SHP77 (cell line): ENCODE measurements at places on chromosomes 5 and 9.

DNA sequence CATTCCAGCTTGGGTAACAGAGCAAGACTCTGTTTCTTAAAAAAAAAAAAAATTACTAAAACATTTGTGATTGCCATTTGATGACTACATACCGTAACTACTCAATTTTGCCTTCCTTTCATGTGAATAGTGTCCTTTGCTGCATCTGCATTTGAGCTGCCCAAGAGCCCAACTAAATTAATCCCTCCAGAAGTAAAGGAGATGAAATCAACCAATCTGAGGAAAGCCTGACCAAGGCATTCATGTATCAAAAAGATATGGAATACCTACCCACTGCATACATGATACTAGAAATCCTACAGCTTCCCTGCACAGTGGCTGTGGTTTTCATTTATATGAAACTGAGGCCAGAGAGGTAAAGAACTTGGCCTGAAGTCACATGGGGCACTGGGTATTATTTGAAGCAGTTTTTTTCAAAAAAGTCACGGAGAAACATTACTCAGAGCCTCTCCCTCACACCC, 177.5 kb downstream of the AOPEP start:
- DNase-seq, result no peak

- DNase-seq, result no peak
These were observed at the start of gene SEPTIN8 for GRCh38 chr5:132777209-132778069. SEPTIN8 (minus strand) TSS chr5:132777239; CDS start chr5:132777137, 102 bp downstream.

DNA sequence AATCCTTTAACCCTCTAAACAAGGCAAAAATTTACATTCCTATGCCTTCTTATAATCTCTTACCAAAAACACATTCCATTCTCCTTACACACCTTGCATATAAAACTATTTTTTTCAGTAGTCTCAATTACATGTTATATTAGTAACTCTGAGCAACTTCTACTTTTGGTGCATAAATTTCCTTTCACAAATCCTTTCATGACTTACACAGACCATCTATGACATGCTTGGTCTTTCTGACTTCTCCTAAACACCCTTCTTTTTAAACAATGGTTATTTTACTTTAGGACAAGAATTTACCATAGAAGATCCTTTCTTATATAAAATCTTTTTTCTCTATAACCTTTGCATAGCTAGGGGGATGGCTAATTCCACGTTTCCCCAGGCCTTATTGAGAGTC, 208.0 kb upstream of the ARRDC3 start:
- no peak for DNase-seq

- DNase-seq, result no peak
These were observed 270.9 kb downstream of the GAS1 start for GRCh38 chr9:86676396-86676795.

DNA sequence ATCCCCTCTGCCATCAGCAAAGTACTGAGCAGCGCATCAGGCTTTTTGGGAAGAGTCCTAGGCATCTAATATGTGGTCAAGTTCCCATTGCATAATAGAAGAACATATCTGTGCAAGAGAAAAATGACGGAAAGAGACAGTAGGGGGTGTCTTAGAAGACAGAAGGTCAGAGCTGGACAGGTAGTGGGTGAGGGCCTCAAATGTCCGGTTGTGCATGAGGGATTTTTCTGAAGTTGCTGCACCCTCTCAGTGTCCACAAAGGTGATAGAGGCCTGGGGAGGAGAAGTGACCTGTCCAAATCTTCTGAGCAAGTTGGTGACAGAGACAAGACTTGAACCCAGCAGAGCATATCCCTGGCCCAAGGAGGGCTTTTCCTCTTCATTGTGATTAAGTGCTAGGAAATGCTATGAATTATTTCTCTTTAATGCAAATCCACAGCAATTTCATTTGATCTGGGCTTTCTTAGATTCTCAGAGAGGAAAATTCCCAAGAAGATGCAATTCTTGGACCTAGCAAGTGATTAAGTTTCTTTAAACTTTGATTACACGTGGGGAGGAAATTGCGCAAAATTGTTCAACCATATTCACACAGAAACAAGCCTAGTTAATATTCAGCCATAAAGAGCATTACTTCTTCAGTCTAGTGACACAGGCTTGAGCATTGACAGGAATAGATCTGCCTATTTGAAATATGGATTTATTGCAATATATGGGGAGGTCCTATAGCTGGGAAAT, at the start of gene OR2S2:
Gene OR2S2 (minus strand): TSS at position 51 of the 734 bp plus-strand sequence. CDS start 56 bp downstream, outside the sequence.
- DNase-seq, result no peak

DNA sequence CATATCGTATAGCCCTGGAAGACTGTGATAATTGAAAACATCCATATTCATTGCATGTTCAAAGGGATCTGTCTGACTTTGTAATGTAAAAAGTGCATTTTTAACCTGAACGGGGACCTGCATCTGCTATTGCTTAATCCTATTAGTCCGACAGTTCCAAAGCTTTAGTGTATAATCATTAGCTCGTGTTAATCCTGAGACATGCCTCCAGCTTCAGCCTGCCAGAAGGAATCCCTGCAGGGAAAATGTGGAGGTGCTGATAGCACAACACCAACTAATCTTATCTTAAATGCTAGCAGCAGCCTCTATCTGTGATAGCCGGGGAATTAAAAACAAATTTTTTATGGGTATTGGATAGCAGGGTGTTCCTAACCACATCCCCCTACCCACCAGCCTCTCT, 495.2 kb downstream of the TLE4 start:
- DNase-seq, result no peak

DNA sequence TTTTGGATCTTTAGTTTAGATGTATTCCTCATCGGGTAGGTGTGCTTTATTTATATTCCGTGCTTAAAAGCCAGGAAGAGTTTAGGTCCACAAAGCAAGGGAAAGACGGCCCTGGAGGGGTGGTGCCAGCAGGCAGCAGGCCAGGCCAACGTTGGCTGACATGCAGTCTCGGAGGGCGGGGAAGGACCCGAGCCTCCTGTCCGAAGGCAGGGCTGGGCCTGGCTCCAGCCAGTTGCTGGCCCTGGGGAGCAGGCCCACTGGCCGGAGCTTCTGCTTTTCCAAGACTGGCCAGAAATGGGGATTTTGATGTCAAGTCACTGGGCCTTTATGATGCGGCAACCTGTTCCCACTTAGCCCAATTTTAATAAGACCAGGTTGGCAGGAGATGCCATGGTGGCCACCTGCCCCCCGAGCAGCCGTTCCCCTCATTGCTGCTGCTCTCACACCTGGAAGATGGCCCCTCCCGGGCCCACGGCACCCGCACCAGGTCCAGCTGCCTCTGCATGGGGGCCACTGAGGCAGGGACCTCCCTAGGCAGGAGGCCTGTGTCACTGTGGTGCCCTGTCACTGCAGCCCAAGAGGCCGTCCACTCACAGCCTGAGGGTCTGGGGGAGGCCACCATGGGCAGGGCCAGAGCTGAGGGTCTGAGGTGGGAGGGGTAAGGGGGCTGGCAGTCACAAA, 23.2 kb downstream of the LPCAT1 start:
- no peak for DNase-seq

GRCh38 chr9:38240051-38240450, 152.5 kb upstream of the ALDH1B1 start:
- DNase-seq, result no peak

DNA sequence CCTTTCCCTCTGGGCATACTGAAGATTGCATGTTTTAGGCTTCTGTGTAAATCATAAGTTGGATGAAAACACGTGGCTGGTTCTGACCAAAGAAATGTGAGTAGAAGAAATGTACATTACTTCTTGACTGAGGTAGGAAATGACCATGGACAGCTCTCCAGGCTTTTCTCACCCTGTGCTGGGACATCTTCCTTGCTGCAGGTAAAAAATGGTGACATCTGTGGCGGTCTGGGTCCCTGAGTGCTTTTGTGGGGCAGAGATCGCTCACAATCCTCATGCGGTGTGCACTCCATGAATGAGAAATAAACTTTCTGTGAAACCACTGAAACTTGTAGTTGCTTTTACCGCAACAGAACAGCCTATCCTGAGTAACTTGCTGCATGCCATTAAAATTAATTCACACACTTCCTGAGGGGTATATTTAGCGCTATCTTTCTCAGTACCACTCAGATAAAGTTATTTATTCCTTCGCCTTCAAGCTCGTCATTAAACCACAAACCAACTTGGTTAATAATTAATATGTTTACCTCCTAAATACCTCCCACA, 730.4 kb downstream of the EFNA5 start:
- no peak for DNase-seq

DNA sequence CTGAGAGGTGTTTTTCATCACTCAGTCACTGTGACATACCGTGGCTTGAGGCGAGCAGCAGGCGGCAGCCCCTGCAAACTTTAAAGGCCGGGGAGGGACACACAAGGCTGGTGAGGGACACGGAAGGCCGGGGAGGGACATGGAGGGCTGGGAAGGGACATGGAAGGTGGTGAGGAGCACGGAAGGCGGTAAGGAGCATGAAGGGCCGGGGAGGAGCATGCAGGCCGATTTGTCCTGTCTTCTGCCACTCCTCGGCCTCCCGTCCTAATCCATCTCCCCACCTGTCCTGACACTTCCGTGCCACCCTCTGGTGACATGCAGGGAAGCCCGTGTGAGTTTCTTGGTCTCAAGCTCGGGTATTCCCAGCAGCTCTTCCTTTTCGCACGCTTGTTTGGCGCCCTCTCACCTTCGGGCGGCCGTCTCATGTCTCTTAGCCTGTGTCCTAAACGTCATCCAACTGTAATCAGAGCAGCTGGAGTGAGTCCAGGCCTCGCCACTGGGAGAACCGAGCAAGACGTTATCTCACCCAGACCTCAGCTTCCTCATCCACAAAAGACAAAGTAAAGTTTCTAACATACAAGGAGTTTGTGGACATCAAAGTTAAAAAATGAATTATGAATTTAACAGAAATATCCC, 126.5 kb downstream of the MRPL36 start:
- DNase-seq, result peak; percentile 69

GRCh38 chr9:34121996-34122395, 4.5 kb downstream of the DCAF12 start:
- no peak for DNase-seq

- no peak for DNase-seq
These were observed 56.1 kb downstream of the WDR70 start for GRCh38 chr5:37435261-37435660.

- DNase-seq, result no peak
These were observed 21.5 kb downstream of the EXOC3 start for GRCh38 chr5:464446-464842.

DNA sequence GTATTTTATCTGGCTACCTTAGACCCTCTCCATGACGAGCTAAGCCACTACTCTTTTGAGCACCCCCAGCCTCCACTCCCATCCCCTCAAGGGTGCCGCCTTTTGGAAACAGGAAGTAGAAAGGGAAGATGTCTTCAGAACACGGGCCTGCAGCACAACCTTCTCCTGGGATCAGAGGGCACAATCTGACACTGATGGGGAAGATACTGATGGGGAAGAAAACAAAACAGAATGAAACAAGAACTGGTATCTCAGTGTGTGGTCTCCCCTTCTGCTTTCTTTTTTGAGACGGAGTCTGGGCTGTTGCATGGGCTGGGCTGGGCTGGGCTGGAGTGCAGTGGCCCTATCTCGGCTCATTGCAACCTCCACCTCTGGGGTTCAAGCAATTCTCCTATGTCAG, 539.7 kb upstream of the DAP start:
- no peak for DNase-seq

DNA sequence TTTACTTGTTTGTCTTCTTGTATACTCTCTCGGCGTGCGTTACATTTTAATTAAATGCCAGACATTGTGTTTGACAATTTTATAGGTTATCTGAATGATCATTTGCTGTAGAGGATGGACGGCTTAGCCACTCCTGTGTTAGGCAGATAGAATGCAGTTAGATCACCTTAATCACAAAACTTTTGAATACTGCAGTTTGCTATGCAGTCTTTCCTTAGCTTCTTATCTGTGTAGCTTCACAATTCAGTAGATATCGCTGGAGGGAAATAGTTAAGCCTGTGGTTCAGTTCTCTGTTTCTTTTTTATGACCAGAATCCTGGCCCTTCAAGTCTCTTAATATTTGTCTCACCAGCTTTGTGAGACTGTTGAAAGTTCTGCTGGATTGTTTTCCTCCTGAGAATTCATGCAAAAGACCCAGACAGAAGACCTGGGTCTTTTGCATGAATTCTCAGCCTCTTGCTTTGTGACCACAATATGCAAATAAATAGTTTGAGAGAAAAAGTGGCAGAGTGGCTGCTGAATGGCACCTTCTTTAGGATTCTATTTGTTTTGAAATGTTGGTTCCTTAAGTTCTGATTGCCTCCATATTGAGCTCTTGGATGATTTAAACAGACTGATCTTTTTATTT, 40.2 kb downstream of the RASA1 start:
- DNase-seq, result no peak

- no peak for DNase-seq
These were observed 85.4 kb downstream of the PJA2 start for GRCh38 chr5:109324351-109324750.

GRCh38 chr9:93240891-93241334, 57.0 kb downstream of the WNK2 start:
- no peak for DNase-seq

DNA sequence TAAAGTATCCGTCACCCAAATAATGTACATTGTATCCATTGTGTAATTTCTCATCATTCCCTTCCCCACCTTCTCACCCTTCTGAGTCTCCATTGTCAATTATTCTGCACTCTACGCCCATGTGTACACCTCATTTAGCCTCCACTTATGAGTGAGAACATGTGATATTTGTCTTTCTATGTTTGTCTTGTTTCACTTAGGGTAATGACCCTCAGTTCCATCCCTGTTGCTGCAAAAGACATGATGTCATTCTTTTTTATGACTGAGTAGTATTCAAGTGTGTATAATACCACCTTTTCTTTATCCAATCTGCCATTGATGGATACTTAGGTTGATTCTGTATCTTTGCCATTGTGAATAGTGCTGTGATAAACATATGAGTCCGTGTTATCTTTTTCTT, 4.9 kb upstream of the SPATA31C2 start:
- no peak for DNase-seq

DNA sequence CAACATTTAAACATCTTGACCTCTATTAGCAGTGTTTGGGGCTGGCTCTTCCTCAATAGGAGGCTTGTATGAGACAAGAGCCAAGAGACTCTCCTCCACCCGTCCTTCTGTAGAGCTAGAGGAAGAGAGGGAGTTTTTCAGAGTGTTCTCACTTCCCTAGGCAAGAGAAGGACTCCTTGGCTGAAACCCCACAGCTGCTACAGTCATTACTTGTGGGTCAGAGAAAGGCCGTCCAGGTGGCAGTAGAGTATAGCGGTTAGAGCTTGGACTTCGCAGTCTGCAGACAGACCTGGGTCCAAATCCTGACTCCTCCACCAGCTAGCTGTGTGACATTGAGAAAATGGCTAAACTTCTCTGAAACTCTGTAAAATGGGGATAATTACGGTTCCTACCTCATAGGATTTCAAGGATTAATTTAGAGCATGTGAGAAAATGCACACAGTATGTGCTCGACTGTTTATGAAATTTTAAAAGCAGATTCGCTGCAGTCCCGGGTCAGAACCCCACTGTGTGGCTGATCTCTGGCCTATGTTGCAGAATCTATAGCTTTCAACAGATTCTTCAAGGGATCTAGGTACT, 80.8 kb upstream of the ARAP3 start:
- no peak for DNase-seq
